GM06990 (cell line): ENCODE measurements at places on chromosomes 16 and 17.
A peak's percentile ranks its signal among the peaks of the same experiment; 100 is the strongest.

DNA sequence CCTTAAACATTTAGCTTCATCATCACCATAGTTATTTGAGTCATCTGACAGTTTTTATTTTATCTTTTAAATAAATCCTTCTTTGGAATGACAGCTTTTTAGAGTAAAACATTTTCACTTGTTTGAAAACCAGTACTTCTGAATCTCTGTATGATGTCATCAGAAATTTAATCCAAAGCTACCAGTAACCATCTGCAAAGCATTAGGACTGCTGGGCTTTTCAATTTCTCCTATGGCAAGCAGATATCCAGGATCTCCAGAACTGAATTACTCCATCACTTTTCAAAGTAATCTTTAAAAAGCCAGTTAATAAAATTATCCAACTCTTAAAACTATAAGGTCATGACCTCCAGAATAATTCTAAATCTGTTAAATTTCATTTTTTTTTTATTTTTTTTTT is 51.5 kb downstream of the CHCT1 start:
- DNase-seq, result no peak

GRCh38 chr17:7226721-7227710 is 7.3 kb downstream of the ACADVL start:
- DNase-seq, result no peak

DNA sequence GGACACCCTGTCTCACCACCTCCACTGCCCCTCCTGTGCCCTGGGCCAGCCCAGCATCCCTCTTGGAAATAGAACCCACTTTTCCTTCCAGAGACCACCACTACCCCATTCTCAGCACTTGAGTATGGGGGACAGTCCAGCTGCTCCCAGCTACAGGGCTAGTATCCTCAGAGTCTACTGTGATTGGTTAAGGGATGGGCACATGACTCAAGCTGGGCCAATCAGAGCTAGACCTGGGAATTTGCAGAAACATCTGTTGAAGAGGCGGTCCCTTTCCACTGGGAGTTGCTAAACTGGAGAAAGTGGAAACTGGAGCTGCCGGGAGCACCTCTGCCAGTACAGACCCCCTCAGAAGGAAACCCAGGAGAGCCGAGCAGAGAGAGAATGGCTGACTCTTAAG is 156.6 kb downstream of the GSG1L start:
- DNase-seq, result no peak

DNA sequence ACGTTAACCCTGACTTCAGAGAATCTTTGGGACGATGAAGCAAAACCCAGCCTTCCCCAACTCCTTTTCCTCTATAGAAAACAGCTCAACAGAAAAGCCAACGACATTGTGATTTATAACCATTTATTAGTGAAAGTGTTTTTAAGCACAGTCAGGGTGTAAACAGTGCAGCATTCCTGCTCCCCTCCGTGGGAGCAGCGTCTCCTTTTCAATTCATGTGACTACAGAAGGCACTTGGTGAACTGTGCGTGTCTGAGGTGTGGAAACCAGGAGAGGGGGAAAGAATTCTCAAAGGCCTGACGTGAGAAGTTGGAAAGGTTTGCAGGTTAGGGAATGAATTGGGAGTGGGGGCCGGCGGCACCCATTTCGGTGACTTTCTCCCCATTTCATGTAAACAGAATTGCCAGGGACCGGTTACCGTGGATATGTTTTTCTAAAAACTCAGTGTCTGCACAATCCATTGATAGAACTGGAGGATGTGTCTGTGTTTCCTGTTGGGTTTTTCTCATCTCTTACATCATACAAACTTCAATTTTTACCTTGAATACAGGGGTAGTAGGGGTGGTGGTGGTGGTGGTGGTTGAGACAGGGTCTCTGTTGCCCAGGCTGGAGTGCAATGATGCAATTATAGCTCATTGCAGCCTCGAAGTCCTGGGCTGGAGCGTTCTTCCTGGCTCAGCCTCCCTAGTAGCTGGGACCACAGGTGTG is 53.1 kb downstream of the NDE1 start:
- no peak for DNase-seq

GRCh38 chr16:11229906-11230305 is 26.1 kb downstream of the SOCS1 start:
- no peak for DNase-seq

- no peak for DNase-seq
Measured at GRCh38 chr16:84302111-84302954, 7.7 kb downstream of the WFDC1 start.

DNA sequence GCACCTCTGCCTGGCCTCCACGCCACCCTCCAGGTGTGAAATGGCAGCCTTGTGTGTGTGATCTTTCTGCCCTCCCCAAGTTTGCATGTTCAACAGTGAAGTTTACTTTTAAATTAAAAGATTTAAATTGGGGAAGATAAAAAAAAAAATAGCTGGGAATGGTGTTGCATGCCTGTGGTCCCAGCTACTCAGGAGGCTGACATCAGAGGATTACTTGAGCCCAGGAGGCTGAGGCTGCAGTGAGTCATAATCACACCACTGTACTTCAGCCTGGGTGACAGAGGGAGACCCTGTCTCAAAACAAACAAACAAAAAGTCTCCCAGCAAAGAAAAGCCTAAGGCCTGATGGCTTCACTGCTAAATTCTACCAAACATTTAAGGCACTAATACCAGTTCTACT is 35.4 kb upstream of the RNF43 start:
- no peak for DNase-seq

- DNase-seq, result peak; percentile 72
Measured at GRCh38 chr17:35242158-35242804, 591 bp upstream of the SLFN5 start.

DNA sequence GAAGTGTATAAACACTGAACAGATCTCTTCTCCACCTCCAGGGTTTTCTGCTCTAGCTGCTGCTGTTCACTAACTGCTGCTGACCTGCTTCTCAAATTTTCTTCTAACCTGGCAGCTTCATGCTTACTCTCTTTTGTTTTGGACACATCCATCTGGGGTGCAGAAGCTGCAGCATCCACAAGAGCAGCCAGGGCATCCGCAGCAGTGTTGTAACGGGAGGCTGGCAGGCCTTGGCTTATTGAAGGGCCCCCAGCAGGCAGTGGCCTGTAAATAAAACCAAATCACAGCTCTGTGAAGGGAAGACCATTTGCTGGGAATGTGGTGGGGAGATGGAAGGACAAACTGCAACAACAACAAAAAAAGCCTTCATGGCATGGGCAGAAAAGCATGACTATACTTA is 62.0 kb downstream of the TTC19 start:
- DNase-seq, result no peak

GRCh38 chr16:67154578-67155294 is 3.9 kb upstream of the B3GNT9 start:
- no peak for DNase-seq

DNA sequence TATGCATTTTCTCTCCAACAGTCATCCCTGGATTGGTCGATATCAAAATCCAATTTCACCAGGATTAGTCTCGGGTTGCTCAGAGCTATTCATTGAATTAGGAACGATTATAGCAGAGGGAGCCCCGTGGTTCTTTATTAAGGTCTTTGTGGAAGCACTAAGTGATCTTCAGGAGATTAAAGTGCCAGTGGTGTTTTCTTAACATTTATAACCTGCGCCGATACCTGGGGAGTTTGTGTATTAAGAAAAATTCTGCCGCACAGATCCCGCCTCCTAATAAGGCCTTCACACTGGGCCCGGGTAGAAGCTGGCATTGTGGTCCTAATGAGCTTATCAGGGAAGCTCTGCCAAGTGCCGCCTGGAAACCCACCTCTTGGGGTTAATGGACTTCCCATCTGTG is 238.7 kb downstream of the RBFOX1 start:
- DNase-seq, result no peak

GRCh38 chr17:52505601-52506000 is 347.1 kb upstream of the CA10 start:
- no peak for DNase-seq

DNA sequence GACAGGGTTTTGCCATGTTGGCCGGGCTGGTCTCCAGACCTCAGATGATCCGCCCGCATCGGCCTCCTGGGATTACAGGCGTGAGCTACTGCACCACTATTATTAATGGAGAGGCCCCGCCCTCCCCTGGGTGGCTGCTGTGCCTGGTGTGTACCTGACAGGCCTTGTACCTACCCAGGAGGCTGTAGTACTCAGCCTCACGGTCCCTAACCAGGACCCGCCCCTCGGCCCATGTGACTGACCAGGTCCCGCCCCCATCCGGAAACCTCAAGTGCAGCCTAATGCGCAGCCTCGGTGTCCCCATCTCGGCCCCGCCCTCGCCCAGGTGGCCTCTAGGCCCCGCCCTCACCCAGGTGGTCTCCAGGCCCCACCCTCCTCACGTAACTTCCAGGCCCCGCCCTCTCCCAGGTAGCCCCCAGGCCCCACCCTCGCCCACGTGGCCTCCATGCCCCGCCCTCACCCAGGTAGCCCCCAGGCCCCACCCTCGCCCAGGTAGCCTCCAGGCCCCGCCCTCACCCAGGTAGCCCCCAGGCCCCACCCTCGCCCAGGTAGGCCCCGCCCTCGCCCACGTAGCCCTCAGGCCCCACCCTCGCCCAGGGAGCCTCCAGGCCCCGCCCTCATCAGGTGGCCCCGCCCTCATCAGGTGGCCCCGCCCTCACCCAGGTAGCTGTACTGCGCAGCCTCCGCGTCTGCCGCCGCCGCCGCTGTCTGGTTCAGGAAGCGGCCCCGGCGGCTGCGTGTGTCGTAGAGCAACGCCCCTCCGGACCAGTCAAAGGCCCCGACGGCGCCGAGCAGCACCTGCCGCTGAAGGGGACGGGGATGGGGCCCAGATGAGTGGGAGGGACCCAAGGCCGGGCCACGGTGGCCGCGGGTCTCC is 31.0 kb downstream of the HASPIN start:
- DNase-seq, result peak; percentile 76

GRCh38 chr17:7081341-7082062 is 1.5 kb upstream of the CLEC10A start:
- no peak for DNase-seq

- DNase-seq, result no peak
Measured at GRCh38 chr17:6435968-6436367, 1.0 kb upstream of the AIPL1 start.

GRCh38 chr17:50135316-50136095 is 5.5 kb upstream of the SAMD14 start:
- DNase-seq, result no peak

DNA sequence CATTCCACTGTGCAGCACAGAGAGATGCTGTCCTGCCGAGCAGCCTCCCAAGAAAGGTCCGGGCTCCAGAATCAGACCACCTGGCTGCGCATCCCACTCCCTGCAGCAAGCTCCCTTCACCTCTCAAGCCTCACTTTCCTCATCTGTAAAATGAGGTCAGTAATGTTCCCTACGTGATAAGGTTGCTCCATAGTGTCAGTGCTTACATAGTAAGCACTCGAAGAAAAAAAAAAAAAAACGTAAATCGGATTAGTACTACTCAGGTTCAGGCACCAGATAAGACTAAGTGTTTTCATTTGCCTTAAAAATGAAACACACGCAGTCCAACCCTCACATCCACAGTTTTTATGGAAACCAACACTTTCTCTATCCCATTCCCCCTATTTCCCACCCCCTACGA is 76.7 kb downstream of the CCT6B start:
- no peak for DNase-seq

DNA sequence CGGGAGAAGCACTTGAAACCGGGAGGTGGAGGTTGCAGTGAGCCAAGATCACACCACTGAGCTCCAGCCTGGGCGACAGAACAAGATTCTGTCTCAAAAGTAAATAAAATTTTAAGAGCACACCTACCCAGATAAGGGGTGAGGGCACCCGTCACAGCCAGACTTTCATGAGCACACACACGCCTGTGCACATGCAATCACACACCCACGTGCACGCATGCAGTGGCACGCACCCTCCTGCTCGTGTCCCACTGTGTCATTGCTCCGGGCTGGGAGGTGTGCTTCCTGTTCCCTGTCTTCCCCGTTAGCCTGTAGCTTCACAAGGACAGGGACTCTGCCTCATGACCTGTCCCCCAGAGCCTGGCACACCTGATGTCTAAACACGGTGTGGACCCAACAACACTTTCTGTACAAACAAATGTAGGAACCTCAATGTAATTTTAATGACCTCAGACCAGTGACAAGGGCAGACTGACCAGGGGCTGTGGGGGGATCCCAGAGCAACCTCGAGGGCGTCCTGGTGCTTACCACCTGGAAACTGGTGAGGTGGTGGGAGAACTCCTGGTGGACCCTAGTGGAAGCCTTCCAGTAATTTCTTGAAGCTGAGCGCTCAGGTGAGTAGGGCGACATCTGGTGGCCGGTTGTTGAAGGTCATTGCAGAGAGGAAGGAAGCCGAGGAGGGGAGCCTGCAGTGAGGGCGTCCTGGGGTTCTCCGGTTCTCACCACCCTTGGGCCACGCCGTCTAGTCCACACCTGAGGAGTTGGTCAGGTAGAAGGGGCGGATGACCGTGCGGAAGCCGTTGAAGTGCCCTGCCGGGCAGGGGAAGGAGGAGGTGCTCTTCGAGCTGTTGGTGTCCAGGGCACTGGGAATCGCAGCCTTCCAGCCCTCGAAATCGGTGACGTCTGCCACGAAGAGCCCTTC is 8.6 kb downstream of the LGALS3BP start:
- DNase-seq, result peak; percentile 41

DNA sequence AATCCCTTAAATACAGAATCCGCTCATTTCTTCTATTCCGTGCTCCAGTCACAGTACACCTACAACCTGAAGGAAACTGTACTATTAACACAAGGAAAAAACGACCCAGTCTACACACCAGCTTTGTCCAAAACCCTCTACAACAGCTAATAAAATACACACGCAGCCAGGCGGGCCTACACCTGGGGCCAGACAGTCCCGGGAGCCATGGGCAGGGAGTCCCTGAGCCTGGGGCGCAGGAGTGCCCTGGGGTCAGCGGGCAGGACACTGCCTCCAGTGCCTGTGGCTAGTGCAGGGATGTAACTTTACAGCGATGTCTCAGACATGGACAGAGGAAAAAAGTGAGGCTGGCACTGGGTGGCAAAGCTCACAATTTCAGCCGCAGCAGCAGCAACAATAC is 28.5 kb downstream of the GNPTG start:
- DNase-seq, result no peak

- DNase-seq, result no peak
Measured at GRCh38 chr17:80303824-80304223, 43.2 kb downstream of the RNF213 start.

GRCh38 chr16:85232369-85233142 is 120.3 kb upstream of the CIBAR2 start:
- no peak for DNase-seq

DNA sequence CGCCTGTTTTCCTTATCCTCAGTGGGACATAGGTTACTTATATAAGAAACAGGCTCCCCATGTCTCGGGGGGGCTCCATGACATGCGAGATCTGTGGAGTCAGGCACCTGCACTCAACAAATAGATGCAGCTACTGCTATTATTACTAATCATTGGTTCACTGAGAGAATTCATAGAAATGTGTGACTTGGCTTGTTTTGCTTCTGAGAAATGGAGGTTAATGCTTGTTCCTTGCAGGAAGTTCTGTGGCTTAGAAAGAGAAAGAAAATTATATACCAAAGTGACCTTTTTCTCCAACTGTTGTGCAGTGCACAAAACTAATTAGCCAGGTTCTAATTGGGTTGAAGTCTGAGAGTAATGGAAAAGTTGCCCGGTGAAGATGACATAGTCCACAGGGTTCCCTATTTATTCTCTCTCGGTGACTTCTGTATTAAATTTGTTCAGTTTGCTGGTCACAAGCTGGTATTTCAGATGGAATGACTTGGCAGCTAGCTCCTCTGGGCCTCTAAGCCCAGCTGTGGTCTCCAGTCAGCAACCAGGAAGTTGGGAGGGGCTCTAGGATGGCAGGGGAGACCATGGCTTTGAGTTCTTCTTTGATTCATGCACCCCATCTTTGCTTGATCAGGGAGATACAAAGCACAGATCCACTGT is 17.6 kb upstream of the MAF start:
- no peak for DNase-seq

GRCh38 chr17:76419576-76420260 is 33.2 kb downstream of the UBE2O start:
- no peak for DNase-seq

GRCh38 chr17:82449131-82449882 is 1.2 kb downstream of the CYBC1 start:
- DNase-seq, result peak; percentile 89
